Upper lobe of right lung (tissue), 1 donor: ENCODE measurements at places on chromosomes 5 and 9. TPM values are rescaled to one million over a fixed set of nuclear protein-coding genes. Genes with fewer than 3 reads are reported as not detected.

The C9orf72 gene
- total RNA-seq: 16.8 TPM

DNA sequence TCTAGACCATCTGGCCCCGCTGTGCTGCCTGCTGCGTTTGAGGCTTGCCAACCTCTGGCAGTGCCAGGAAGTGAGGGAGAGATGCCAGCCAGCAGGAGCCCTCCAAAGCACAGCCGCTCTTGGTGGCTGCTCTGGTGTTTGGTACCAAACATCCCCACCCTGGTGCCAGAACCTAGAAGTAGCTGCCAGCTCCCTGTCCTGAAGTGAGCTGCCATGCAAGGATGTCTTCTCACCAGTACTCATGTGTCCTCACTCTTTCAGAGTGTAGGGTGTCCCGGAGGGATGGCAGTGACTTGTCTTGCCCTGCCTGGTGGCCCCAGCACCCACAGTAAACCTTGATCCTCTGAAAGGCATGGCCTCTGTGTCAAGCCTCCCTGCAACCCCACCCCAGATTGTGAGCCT is 43.4 kb downstream of the AMBP start:
- no peaks in the 10 kb centered on the region for H3K4me1 ChIP-seq
- no peak for DNase-seq
- H3K27ac ChIP-seq: no peak overlapping the region
- H3K4me3 ChIP-seq: no peak overlapping the region

DNA sequence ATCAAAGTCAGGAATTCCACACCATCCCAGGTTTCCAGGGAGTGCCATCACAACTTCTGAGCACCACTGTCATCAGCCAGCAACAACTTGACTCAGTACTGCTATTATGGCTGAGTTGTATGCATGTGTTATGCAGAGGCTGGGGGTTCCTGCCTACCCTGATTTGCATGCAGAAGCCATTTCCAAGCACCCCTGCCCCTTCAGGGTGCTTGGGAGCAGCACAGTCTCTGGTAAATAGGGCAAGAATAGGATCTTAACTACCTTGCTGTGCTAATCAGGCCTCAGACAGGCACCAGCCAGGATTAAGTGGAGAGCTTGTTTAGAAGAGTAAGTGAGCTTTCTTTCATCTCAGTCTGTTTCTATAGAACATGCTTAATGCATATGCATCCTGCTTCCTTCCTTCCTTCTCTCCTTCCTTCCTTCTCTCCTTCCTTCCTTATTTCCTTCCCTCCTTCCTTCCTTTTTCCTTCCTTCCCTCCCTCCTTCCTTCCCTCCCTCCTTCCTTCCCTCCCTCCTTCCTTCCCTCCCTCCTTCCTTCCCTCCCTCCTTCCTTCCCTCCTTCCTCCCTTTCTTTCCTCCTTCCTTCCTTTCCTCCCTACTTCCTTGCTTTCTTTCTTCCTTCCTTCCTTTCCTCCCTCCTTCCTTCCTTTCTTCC is 175.7 kb downstream of the FRMD3 start:
- H3K36me3 ChIP-seq: no peaks in the 10 kb centered on the region
- H3K27me3 ChIP-seq: no peaks in the 10 kb centered on the region
- no peaks in the 10 kb centered on the region for H3K4me1 ChIP-seq
- no peak overlapping the region for H3K27ac ChIP-seq
- no peak for DNase-seq
- H3K4me3 ChIP-seq: no peak overlapping the region

GRCh38 chr9:93226819-93227218 is 42.9 kb downstream of the WNK2 start:
- no peaks in the 10 kb centered on the region for H3K4me1 ChIP-seq
- no peak overlapping the region for H3K4me3 ChIP-seq
- peaks cover 10% of the 10 kb centered on the region for H3K27me3 ChIP-seq

GRCh38 chr9:37729499-37729898 is 24.1 kb upstream of the TRMT10B start:
- H3K27me3 ChIP-seq: peaks cover 32% of the 10 kb centered on the region
- H3K4me3 ChIP-seq: no peak overlapping the region
- no peaks in the 10 kb centered on the region for H3K4me1 ChIP-seq
- DNase-seq: no peak
- H3K36me3 ChIP-seq: no peaks in the 10 kb centered on the region

The RAD1 gene
- total RNA-seq: 29.1 TPM

DNA sequence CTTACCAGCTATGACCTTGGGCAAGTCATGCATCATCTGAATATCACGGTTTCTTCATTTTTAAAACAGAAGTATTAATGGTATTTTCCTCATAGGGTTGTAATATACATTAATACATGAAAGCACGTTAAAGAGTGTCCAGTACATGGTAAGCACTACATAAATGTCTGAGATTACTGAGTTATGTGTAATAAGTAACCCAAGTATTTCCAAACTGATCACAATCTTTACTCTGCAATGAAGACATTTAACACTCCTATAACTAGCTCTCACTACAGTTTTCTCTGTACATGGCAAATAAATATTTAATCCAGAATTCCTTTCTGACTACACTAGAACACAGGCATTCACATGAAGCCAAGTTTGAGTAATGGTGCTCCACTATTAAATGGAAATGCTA is 4.0 kb downstream of the GLDC start:
- H3K27ac ChIP-seq: no peak overlapping the region
- H3K36me3 ChIP-seq: no peaks in the 10 kb centered on the region
- DNase-seq: no peak
- peaks cover 10% of the 10 kb centered on the region for H3K4me1 ChIP-seq
- H3K4me3 ChIP-seq: no peak overlapping the region

GRCh38 chr5:68049053-68049713 is 166.4 kb upstream of the PIK3R1 start:
- no peaks in the 10 kb centered on the region for H3K27me3 ChIP-seq
- no peak for DNase-seq
- no peak overlapping the region for H3K27ac ChIP-seq

The MVB12B gene
- total RNA-seq: 47.5 TPM

- no peaks in the 10 kb centered on the region for H3K36me3 ChIP-seq
- no peak for DNase-seq
- no peaks in the 10 kb centered on the region for H3K27me3 ChIP-seq
Observed at GRCh38 chr5:105158526-105158925, 1595.9 kb upstream of the NUDT12 start.

- no peaks in the 10 kb centered on the region for H3K4me1 ChIP-seq
- no peak overlapping the region for H3K4me3 ChIP-seq
- H3K27me3 ChIP-seq: no peaks in the 10 kb centered on the region
- H3K27ac ChIP-seq: no peak overlapping the region
Observed at GRCh38 chr5:161149078-161149477, 297.1 kb upstream of the ATP10B start.

DNA sequence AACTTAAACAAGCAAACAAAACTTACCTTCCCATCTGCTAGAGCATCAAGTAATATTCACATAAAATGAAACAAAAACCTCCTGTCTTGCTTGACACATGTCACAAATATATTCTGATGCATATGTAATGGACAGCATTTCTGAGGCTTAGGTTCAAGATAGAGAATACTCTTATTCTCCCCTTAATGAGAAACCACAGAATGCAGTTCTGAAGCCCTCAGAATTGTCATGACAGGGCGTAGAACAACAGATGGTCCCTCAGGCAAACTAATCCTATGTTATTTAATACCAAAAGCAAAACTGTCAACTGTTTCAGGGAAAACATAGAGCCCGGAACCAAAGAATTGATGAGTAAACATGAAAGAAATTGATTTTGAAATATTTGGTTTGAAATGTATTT is 229.9 kb upstream of the RIOK2 start:
- no peak overlapping the region for H3K27ac ChIP-seq
- no peak overlapping the region for H3K4me3 ChIP-seq
- no peaks in the 10 kb centered on the region for H3K36me3 ChIP-seq
- no peak for DNase-seq

The MAP1B gene
- 20.5 TPM for total RNA-seq

The SERF1A gene
- 8.9 TPM for total RNA-seq

GRCh38 chr9:114611516-114612271 is 603 bp downstream of the TMEM268 start:
- H3K4me3 ChIP-seq: peak overlapping the region; percentile 77
- no peaks in the 10 kb centered on the region for H3K36me3 ChIP-seq
- H3K4me1 ChIP-seq: peaks cover 32% of the 10 kb centered on the region

DNA sequence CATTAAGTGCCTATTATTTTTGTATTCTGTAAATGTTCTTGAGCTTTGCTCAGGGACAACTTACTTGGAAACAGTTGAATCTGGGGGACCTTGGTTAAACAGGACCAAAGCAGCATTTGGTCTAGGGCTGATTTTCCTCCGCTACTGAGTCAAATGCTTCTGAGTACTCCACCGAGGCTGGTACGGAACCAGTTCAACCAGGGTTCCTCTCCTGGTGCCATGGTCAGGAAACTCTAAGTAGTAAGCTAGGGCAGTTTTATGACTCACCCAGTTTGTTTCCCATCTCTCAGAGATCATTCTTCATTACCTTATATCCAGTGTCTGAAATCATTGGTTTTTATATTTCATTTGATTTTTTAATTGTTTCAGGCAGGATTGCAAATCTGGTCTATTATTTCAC is 111.9 kb upstream of the TNFAIP8 start:
- H3K27ac ChIP-seq: no peak overlapping the region
- no peak overlapping the region for H3K4me3 ChIP-seq
- no peaks in the 10 kb centered on the region for H3K4me1 ChIP-seq
- no peak for DNase-seq
- no peaks in the 10 kb centered on the region for H3K27me3 ChIP-seq

GRCh38 chr5:147754372-147755122 is 28.0 kb downstream of the JAKMIP2 start:
- no peaks in the 10 kb centered on the region for H3K27me3 ChIP-seq
- no peak for DNase-seq
- no peaks in the 10 kb centered on the region for H3K36me3 ChIP-seq
- no peak overlapping the region for H3K27ac ChIP-seq

- no peaks in the 10 kb centered on the region for H3K36me3 ChIP-seq
- peak overlapping the region; percentile 95 for H3K27ac ChIP-seq
- DNase-seq: peak; percentile 83
- H3K27me3 ChIP-seq: no peaks in the 10 kb centered on the region
Observed at GRCh38 chr5:154756009-154756867, 1.1 kb downstream of the LARP1 start.

The SMIM33 gene
- not detected for total RNA-seq

GRCh38 chr5:62608529-62609511 is 30.2 kb downstream of the LRRC70 start:
- no peaks in the 10 kb centered on the region for H3K27me3 ChIP-seq
- no peak overlapping the region for H3K27ac ChIP-seq
- no peak overlapping the region for H3K4me3 ChIP-seq
- H3K36me3 ChIP-seq: no peaks in the 10 kb centered on the region
- DNase-seq: no peak

The NTRK2 gene
- total RNA-seq: 0.98 TPM

The SPATA31E1 gene
- not detected for total RNA-seq

GRCh38 chr9:135677641-135678168 is 14.6 kb downstream of the LCN9 start:
- DNase-seq: no peak
- no peaks in the 10 kb centered on the region for H3K4me1 ChIP-seq
- peaks cover 23% of the 10 kb centered on the region for H3K27me3 ChIP-seq
- H3K4me3 ChIP-seq: no peak overlapping the region

GRCh38 chr9:77589046-77589795 is 58.9 kb downstream of the GNA14 start:
- H3K27me3 ChIP-seq: no peaks in the 10 kb centered on the region
- no peak for DNase-seq
- H3K4me3 ChIP-seq: no peak overlapping the region
- no peak overlapping the region for H3K27ac ChIP-seq

The ARHGEF39 gene
- total RNA-seq: 0.38 TPM

DNA sequence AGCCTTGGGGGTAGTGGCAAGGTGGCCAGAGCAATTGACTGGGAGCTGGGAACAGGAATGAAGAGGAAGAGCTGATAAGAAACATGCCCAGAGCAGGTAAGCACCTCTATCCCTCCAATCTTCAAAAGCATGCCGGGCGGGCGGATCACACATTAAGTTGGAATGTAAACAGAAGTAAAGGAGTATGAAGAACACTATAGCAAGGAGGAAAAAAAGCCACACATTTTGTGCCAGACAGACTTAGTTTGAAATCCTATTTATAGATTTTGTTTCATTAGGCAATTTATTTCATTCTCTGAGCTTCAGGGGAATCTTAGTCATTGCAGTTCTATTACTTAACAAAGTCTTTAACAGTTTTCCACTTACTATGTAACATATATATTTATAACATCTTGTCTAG is 173.9 kb upstream of the TNC start:
- H3K27me3 ChIP-seq: no peaks in the 10 kb centered on the region
- H3K4me3 ChIP-seq: no peak overlapping the region
- no peak overlapping the region for H3K27ac ChIP-seq
- DNase-seq: peak; percentile 79
- no peaks in the 10 kb centered on the region for H3K4me1 ChIP-seq

The PCDHGA8 gene
- total RNA-seq: 1.2 TPM

GRCh38 chr5:74032617-74033016 is 406.6 kb downstream of the ARHGEF28 start:
- H3K36me3 ChIP-seq: no peaks in the 10 kb centered on the region
- H3K27ac ChIP-seq: no peak overlapping the region
- DNase-seq: no peak
- no peaks in the 10 kb centered on the region for H3K27me3 ChIP-seq

- H3K27ac ChIP-seq: peak overlapping the region; percentile 18
- H3K27me3 ChIP-seq: no peaks in the 10 kb centered on the region
- no peak overlapping the region for H3K4me3 ChIP-seq
- H3K4me1 ChIP-seq: peaks cover 18% of the 10 kb centered on the region
- no peak for DNase-seq
Observed at GRCh38 chr9:15433191-15433590, 10.5 kb downstream of the SNAPC3 start.

The OBP2B gene
- not detected for total RNA-seq

GRCh38 chr9:93962017-93962416 is 6.9 kb upstream of the BARX1 start:
- peaks cover 26% of the 10 kb centered on the region for H3K4me1 ChIP-seq
- no peak overlapping the region for H3K4me3 ChIP-seq
- H3K36me3 ChIP-seq: no peaks in the 10 kb centered on the region

The CDC25C gene
- total RNA-seq: 0.29 TPM

DNA sequence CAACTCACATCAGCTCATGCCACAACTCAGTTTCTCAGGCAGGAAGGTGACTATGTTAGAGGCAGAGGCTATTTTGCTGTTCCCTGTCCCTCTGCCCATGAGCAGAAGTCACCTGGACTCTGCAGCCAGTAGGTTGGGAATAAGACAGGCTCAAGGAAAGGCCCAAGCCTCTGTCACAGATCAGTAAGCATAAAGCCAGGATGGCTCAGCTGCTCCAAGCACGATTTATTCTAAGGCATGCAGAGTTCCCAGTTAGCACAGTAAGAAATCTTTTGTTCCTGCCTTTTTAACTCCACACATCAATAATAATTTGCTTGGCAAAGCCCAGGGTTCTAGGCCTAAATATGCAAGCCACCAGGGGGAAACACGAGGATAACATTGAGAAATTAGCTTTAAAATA is 249.0 kb upstream of the ADRA1B start:
- no peaks in the 10 kb centered on the region for H3K4me1 ChIP-seq
- no peaks in the 10 kb centered on the region for H3K27me3 ChIP-seq
- no peak for DNase-seq
- H3K36me3 ChIP-seq: no peaks in the 10 kb centered on the region
- H3K4me3 ChIP-seq: no peak overlapping the region
